Nephron progenitor cell (in vitro differentiated cells): ENCODE measurements at places on chromosomes 3 and 15.

DNA sequence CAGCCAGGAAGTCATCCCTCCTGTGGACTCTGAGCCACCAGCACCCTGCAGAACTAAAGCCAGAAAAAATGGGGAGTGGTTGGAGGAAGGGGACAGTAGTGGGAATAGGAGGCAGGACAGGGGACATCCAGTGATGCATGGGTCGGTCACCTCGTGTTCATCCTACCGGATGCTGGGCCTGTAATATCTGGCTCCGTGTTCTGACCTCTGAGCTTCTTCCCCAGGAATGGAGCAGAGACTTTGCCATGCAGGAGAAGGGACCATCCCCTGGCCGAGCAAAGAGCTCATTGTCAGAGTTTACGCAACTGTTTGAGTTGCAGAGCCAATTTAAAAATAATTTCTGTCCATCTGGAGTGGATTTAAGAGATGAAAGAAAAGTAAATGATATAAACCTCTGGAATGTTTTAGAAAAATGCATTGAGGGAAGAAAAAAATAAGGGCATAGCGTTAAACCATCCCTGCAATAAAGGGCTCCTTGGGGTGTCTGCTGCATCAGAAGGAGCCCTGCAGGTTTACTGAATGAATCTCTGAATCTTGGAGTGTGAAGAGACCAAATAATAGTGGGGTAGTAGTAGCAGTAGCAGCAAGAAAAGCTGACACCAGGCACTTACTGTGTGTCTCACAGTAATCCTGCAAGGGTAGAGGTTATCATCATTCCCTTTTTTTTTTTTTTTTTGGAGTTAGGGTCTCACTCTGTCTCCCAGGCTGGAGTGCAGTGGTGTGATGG is 70.9 kb downstream of the AAGAB start:
- no peak for DNase-seq

DNA sequence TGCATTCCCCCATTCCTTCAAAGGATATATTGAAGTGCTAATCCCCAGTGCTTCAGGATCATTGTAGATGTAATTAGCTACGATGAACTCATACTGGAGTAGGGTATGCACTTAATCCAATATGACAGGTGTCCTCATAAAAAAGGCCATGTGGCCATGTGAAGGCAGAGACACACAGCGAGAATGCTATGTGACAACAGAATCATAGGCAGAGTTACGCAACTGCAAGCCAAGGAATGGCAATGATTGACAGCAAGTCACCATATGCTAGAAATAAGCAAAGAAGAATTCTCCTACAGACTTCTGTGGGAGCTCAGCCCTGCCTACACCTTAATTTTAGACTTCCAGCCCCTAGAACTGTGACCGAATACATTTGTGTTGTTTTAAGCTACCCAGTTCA is 875.6 kb upstream of the ROBO1 start:
- DNase-seq, result no peak

DNA sequence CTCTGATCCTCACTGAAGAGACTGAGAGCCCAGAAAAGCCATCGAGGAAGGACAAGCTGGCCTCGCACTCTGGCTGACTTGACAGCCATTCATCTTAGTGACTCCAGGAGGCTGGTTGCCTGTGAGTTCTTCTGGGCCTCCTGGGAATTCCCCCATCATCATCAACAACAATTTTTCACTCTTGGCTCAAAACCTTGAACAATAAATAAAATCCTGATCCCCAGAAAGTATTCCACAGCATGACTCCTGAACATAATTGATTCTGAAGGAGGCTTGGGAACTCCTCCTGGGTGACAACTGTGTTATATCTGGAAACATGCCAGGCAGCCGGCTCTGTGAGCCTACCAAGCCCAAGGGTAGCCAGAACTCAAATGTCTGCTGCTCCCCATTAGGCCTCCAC is 188.6 kb downstream of the SHQ1 start:
- no peak for DNase-seq

DNA sequence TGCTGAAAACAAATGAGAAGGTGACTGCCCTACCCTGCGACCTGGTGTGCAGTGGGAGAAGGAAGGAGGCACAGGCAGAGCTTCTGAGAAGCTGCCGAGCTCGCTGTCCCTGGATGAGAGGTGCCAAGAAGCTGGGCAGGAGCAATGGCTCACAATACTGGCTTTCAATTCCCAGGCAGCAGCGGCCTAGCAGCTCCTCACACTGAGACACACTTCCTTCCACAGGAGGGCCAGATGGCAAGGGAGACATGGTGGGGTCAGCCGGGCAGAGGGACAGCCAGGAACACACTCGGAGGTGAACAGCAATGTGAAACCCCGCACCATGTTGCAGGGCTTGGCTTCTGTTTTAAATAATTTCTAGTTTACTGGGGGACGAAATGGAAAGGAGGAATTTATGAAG is 314.6 kb downstream of the EPHB1 start:
- no peak for DNase-seq

DNA sequence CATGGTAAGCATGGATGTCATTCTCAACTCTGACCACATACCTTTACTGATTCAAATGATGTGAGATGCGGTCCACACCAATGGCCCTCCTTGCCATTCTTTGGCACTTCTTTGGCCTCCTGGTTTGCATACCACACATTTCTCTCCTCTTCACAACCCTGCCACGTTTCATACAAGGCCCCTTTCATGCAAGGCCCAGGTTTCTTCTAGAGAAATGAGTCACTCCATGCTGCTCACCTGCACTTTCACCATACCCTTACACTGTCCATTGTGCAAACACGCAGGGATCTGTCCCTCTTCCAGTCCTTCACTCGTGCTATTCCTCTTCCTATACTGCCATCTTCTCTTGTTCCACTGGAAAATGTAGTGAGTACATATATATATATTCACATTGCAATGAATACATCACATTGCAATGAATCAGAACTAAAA is 24.4 kb upstream of the SLC24A5 start:
- no peak for DNase-seq
